ENCODE measurements at places on chromosomes 5 and 9. TPM values are rescaled to one million over a fixed set of nuclear protein-coding genes. Genes with fewer than 3 reads are reported as not detected.

DNA sequence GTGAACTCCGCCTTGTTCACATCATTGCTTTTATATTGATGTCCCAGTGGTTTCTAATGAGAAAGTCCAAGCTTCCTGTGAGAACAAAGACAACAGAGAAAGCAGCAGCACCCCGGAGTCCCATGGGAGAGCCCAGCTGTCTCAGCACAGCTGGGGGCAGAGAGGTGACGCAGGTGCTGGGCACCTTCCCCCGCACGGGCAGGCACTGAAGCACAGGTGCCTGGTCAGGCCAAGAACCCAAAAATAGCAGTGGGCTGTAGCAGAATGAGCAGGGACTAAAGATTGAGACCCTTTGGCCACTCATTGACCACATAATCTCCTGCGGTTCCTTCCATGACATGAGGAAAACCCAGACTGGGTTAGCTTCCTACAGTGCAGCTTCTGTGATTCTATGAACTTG, 18.8 kb downstream of the SRD5A1 start:
- no peak for DNase-seq

- no peak for DNase-seq
Measured at GRCh38 chr9:114202849-114203248, 47.5 kb downstream of the COL27A1 start.

DNA sequence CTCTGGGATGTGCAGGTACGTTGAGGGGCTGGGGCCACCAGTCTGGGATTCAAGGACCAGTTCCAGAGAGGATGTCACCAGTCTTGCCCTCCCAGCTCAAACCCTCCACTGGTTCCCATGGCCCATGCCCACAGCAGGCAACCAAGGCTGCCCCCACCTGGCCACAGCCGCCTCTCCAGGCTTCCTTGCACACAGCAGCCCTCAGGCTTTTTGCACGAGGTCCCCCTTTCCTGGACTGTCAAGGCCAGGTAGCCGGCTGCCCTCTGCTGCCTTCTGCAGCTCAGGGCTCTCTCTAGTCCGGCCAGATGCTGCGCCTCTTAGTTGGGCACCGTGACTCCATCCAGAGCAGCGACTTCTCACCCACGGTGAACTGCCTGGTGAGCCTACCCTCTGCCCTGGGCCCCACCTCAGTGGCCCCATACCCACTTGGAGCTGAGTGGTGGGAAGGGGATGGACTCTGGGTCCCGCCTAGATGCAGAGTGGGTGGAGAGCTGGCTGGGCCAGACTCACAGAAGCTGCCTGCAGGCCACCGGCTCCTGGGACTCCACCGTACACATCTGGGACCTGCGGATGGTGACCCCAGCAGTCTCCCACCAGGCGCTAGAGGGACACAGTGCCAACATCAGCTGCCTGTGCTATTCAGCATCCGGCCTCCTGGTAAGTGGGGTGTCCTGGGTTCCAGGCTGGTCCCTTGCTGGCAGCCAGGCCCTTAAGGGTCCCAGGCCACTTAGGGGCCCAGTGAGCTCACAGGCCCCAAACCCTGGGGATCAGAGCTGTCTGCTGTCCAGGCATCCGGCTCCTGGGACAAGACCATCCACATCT, 2.9 kb downstream of the WDR38 start:
- no peak for DNase-seq

DNA sequence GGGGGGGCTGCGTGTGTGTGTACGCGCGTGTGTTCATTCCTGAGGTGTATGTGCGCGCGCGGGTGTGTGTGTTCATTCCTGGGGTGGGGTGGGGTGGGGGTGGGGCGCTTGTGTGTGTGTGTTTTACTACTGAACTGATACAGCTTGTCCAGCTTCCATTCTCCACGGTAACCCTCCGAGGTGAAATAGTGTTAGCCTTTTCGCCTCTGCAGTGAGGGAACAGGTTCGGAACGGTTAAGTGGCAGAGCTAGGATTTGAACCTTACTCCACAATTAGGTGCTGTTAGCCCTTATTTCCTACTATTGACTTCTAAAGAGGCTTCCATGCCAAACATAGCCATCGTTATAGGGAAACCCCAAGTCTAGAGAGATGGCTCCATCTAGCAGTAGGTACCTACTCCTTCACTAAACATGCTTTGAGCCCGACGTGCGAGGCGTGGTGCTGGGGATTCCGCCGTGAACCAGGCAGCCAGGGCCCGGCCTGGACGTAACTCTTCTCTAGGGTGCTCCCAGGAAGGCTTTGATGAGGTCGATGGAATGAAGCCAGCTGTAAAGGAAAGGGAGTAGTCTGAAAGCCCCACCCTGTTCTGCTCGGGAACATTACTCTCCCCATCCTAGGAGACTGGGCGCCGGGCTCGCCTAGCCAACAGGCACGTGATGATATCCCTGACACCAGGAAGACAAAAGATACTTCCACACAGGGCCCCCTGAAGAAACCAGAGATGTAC, 782 bp upstream of the SKP1 start:
- peak; percentile 39 for DNase-seq

- no peak for DNase-seq
Measured at GRCh38 chr5:91361055-91361701, 21.9 kb downstream of the ARRDC3 start.

DNA sequence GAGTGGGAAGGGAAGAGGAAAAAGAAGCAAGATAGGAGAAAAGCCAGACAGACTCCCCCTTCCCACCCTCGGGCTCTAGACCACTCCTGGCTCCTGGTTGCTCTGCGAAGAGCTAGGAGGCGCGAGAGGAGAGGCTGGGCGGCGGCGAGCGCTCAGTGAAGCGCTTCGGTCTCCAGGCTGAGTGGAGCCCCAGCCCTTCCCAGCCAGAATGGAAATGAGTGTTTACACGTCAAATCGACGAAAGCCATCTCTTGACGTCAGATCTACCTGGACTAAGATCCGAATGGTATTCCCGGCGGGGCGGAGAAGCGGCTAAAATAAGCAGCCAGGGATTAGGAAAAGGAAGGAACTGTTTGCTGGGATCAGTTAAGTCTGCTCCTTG, at the start of gene PCSK1:
Gene PCSK1, minus strand, starts transcription at position 183 of the 382 bp plus-strand sequence. CDS start 206 bp downstream, outside the sequence.
- DNase-seq, result no peak

DNA sequence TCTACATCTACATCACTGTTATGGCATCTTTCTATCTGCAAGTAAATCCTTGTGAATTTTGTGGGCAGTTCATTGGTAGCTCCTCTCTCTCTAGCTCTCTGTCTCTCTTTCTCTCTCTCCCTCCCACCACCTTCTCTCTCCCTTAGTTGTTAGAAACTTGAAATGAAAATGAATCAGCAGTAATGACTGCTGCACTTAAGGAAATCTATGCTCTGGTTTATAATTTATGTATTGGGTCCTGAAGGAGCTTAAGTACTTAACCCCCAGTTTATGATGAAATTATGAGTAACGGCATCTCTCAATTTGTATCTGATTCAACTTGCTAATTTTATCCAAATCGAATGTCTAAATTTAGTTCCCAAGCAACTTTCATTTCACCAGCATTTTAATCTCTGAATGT, 52.0 kb upstream of the PTGER4 start:
- DNase-seq, result no peak

GRCh38 chr5:143506836-143507552, 103.5 kb upstream of the NR3C1 start:
- no peak for DNase-seq

DNA sequence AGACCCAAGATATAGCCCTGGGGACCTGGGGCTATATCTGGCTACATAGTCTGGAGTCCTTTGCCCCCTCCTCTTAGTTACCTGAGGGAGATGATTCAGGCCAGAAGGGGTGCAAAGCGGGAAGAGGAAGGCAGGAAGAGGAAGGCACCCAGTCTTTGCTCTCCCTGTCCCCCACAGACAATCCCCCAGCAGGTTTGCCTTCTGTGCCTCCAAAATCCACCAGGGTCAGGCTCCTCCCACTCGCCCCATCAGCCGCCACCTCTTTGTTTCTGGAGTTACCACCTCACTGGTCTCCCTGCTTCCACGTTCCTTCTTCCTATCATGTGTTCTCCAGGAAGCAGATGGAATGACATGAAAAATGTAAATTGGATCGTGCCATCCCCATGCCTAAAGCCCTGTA, 31.2 kb upstream of the FABP6 start:
- no peak for DNase-seq

- no peak for DNase-seq
Measured at GRCh38 chr5:150014456-150014855, 13.9 kb downstream of the HMGXB3 start.

Gene TRIP13
- 9.4 TPM for polyA plus RNA-seq

Gene LOX
- 35.5 TPM for polyA plus RNA-seq

Gene IGIP
- polyA plus RNA-seq, result 6.6 TPM

Gene CDO1
- 62.2 TPM for polyA plus RNA-seq
